ENCODE measurements at places on chromosomes 1 and 21.
A peak's percentile ranks its signal among the peaks of the same experiment; 100 is the strongest.

DNA sequence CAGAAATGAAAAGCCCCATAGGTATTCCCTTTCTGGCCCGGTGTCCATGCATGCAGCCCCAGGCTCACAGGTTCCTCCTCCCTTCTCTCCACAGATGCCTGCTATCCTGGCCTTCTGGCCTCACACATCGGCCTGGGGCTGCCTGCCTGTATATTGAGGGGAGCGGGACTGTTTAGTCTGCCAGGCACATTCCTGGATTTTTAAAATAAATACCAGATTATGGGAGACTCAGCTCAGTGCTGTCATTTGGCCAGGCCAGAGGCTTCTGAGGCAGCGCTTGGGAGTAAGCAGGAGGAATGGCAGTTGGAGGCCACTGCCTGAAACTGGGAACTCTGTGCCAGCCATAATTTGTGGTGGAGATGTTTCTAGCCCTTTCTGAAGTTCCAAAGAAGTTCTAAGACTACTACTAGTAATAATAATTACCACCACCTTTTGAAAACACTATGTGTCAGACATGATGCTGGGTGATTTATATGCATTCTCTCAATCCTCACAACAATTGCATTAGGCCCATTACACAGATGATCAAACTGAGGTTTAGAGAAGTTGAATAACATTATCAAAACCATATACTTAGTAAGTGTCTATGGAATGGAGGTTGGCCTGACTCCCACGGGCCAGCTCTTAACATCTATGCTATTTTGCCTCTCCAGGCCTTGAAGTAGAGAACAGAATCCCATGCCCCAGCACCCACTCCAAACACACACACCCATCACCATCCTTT lies 107.6 kb downstream of the PLXNA2 start:
- DNase-seq: no peak

DNA sequence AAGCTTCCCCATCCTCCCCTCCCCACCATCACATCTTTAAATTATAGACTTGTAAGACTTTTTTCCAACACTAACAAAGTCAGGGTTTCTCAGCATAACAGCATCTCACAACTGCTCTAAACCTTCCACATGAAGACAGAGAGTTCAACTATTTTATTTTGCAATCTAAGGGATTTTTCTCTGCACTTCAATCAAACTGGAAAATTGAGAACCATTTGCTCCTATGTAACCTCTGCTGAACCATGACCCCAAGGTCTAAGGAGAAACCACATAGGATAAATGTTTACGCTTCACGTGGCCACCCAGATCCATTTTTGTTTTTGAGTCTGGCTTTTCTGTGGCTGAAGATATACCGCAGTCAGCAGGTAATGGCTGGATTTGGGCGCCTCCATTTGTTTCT lies 13.2 kb downstream of the ERRFI1 start:
- no peak for DNase-seq

DNA sequence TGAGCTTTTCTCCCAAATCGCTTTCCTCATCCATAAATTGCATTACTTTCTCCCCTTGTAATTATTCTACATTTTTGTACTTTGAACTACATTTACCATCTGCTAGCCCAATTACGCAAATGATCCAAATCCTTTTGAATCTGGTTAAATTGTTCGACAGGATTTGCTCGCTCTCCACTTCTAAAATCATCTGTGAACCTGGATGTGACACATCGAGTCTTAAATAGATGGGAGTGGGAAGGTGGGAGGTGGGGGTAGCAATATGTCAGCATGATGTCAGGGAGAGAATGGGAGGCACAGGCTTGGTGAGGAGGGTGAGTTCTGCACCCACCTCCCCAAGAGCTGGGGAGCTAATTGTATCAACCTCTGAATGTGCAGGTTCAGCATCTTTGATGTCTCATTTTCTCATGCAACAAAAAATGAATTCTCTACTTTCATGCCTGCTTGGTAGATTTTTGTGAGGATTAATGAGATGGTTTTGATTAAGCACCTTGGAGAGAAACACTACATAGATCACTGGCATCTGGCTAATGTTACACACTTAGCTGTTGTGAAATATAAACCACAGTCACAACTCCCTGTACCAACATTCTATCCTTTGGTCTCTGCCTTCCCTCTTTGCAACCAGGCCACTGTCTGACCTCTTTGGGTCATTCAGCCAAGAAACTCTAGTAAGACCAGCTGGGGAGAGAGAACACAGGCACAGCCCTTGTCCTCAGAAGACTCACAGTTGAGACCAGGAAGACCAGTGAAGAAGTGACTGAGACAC lies 165.1 kb downstream of the DAB1 start:
- DNase-seq: no peak

DNA sequence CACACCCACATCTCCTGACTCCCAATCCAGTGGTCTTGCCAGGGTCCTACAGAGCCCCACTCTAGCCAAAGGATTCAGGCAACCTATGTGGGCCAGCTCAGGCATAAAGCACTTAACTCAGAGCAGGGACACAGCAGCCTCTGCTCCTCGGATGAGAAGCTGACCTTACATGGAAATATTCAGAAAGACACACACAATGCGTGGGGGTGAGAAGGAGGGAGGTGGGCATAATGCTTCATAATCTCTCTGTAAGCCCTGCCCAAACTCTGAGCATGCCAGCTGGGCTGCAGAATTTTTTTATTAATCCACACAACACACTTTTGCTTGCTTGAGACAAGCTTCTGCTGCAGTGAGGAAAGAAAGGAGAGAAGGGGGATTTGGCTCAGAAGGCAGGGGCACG lies 21.6 kb downstream of the KCND3 start:
- no peak for DNase-seq

- peak; percentile 73 for DNase-seq
These were observed 33.5 kb upstream of the HHAT start for GRCh38 chr1:210294999-210295745.

DNA sequence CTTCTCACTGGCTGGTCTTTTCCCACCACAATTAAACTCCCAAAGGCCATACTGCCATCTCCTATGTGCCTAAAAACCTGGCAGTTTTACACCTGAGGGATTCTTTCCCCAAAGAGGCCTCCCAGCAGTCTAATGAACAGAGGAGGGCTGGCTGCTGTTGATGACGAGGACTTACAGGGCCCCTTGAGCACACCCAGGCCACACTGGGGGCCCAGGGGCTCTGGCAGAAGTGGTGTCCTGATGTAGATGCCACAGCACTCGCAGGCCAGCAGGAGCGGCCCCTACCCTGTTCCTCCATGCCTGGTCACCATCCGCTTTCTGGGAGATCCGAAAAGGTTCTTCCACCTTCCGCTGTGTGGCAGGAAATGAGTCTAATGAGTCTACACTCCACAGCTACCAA lies 24.2 kb downstream of the POFUT2 start:
- no peak for DNase-seq

- no peak for DNase-seq
These were observed 243.8 kb downstream of the ADGRL2 start for GRCh38 chr1:82044536-82044935.

DNA sequence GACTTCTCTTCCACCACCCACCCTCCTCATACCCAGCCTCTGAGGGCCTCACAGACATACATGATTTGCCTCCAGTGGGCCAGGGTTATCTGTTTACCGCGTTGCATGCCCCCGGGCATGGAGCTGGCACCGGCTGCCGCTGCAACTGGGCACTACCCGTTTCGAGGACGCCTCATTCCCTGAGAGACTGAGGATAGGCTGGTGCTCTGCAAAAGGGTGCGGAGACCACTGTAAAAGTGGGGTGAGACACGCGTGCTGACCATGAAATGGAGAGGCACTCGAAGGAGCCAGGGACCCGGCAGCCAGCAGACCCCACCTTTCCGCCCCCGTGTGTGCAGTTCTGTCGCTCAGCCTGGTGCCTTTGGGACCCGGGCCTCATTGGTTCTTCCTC lies 20.6 kb downstream of the TP73 start:
- no peak for DNase-seq

DNA sequence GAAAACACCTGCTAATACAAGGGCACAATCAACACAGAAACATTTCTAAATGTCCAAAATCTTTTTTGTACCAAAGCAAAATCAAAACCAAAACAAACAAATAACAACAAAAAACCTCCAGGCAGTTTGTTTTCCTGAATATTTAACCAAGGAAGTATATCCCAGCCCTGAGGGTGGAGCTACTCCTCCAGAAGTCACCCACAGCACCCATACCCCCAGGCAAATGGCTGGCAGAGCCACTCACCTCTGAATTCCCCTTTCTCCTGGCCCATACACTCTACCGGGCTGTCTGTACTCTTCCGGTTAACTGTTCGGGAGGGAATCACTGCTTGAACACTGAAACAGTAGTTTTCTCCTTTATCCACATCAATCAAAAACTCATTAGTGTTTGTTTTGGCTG lies 9.5 kb downstream of the F3 start:
- no peak for DNase-seq

DNA sequence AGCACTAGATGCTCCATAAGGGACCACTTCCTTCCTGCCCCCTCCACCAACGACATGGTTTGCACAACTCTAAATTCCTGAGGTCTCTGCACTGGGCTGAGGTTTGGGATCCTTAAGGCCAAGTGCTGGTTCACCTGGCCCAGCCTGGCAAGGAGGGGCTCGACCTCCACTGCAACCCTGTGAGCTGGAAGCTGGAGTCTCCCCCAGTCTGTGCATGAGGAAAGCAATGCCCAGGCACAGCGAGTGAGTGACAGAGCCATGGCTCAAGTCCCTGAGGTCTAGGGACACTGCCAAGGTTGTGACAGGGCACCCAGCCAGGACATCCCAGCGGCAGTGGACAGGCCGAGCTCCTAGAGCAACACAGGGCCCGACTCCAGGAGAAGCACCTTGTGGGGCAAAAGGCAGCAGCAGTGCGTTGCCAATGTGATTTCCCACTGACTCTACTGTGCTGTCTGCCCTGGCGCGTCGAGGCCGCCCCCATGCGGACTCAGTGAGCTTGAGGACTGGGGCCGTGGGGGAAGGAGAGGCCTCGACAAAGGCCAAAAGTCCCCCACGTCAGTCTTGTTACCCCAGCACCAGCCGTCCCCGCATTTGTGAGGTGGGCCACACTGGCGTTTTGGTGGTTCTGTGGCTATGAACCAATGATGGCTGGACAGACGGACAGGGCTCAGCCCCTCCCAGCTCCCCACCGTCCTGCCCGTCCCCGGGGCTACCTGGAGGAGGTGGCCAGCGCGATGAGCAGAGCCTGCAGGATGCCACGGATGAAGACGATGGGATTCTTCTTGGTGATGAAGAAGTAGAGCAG lies 30.0 kb downstream of the PODN start:
- DNase-seq: no peak

GRCh38 chr21:32519945-32520874 lies 65.1 kb downstream of the TCP10L start:
- no peak for DNase-seq

- no peak for DNase-seq
These were observed 334.2 kb downstream of the NTNG1 start for GRCh38 chr1:107474877-107475612.

DNA sequence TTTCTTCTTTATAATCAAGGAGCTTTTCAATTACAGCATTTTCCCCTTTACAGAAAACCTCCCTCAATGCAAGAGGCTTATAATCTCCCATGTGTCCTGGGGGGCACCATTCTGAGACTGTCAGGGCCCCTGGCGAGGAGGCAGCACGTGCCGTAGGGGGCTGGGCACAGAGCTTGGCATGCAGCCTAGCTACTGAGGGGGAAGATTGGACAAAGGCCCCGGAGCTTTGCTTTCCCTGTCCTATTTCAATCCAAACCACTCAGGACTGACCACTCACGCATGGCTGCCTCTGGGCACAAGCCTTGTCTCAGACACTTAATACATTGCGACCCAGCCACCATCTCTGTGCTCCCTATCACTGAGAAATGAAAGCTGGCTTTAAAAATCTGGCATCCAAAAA lies 2.8 kb upstream of the RAP1GAP start:
- peak; percentile 14 for DNase-seq

DNA sequence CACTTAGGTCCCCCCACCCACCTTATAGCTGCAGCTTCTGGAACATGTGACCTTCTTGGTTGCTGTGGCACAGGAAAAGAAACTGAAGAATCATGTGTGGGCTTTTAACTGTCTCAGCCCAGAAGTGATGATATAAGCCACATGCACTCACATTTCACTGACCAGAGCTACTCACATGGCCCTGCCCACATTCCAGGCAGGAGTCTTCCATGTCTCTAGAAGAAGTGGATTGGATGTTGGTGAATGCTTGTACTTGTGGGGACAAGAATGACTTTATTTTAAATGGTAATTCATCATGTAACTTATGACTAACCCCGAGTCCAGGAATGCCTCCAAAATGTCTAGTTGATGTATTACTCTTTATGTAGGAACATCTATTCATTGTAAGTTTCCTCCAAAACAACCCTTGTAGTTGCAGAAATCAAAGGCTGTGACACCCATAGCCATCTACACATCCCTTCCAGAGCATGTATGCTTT lies 15.8 kb upstream of the CAMK1G start:
- DNase-seq: no peak

GRCh38 chr1:170864876-170865538 lies 70.3 kb upstream of the MROH9 start:
- DNase-seq: no peak

- no peak for DNase-seq
These were observed 8.0 kb downstream of the ECHDC2 start for GRCh38 chr1:52913537-52913936.

- DNase-seq: no peak
These were observed 2.5 kb upstream of the MX2 start for GRCh38 chr21:41359286-41359685.

GRCh38 chr1:88079036-88079435 lies 605.0 kb upstream of the PKN2 start:
- DNase-seq: no peak

DNA sequence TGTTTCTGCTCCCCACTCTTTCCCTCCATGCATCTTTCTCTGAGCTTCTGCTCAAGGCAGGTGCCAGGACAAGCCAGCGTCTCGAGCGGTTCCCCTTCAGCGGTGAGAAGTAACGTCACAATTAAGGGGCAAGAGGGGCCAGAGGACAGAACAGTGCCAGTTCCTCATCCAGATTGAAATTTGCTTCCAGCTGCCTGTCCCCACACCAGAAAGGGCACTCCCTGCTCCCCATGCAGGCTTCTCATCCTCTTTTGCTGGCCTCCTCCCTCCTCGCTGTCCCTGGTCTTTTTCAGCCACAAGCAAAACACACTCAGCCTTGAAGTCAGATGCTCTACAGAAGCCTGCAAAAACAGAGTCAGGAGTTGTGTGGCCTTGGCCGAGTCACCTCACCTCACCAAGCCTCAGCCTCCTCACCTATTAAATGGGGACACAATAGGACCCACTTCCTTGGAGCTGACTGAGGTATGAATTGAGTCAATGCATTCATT lies 35.0 kb upstream of the ECE1 start:
- peak; percentile 85 for DNase-seq

GRCh38 chr1:93537924-93538323 lies 90.0 kb downstream of the FNBP1L start:
- no peak for DNase-seq
